Stimulated activated CD8-positive, alpha-beta memory T cell treated with anti-CD3 and anti-CD28 coated beads, Interleukin-4, amount 100 ng/mL, for 4 hours (primary cell): ENCODE measurements at places on chromosomes 4 and X.

DNA sequence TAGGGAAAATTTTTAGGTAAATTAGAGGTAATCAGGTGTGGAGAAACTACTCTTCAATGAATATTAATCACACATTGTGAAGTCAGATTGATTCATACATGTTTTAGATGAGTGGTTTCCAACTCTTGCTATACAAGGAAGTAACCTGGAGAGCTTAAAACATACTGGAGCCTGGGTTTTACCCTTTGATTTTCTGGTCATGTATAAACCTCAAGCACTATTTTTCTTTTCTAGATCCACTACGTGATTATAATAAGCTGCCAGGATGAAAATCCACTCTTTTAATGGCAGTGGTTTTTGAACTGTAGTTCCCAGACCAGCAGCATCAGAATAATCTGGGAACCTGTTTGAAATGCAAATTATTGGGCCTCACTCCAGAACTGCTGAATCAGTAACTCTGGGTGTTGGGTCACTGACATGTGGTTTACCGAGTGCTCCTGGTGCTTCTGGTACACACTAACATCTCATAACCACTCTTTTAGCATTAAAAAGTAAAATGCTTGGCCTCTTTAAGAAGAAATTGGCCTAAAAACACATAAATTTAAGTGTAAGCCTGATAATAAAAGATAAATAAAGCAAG, 63.4 kb downstream of the DCAF12L1 start:
- no peak for DNase-seq

- DNase-seq = no peak
Measured at GRCh38 chrX:24260842-24261550, 52.9 kb downstream of the SUPT20HL2 start.

- no peak for DNase-seq
Measured at GRCh38 chr4:177879851-177880250, 437.6 kb upstream of the AGA start.

DNA sequence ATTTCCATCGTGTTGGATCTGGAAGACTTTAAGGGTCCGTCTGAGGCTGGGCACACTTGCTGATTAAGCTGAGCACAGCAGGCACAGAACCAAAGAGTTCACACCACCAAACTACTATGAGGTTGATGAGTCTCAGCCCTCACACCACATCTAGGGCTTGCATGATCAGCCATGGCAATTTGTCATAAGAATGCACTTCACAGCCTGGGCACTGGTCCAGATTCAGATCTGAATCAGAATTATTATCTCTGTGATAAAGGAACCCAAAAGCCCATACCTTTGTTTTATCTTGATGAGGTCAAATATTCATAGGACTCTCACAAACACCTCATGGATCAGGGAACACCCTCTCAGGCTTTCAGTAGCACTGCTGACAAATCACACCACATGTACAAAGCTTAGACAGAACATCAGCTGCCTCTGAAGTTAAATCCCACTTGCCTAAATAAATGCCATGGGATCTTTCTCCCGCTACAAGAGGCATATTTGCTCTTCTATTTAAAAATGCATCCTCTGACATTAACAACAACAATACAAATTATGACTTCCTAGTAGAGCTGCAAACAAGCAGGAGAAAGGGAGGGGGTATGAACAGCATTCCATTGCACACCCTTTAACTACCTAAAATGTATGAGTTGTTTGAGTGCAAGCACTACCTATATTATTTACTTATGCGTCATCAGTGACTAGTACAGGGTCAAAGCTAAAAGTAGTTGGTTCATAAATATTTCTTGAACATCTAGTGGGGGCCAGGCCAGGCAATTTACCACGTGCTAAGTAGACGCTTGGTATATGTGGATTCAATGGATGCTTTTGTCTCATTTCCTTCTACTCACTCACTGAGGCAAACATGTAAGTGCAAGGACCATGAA, 186.3 kb upstream of the FGF13 start:
- no peak for DNase-seq

DNA sequence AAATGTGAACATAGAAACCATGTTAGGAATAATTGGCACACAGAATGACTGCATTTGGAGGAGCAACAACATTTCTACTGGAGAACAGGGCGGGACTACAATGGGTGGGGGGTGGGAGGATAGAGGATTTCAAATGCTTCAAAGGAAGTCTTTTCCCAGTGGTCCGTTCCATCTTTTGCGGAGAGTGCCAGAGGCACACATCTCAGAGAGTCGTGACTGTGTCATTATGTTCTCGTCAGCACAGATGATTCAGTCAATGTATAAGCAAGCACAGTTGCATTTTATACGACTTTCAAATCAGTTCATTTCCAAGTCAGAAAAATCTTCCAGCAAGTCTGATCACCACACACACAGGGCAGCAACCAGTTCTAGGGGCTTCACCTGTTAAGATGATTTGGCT, 22.7 kb upstream of the GPR50 start:
- DNase-seq = no peak
